ENCODE measurements at places on chromosomes 4 and X. TPM values are rescaled to one million over a fixed set of nuclear protein-coding genes. Genes with fewer than 3 reads are reported as not detected.

Gene SMIM31
- not detected for total RNA-seq

- H3K27ac ChIP-seq = no peak overlapping the region
- no peaks in the 10 kb centered on the region for H3K27me3 ChIP-seq
- H3K4me3 ChIP-seq = no peak overlapping the region
- H3K36me3 ChIP-seq = no peaks in the 10 kb centered on the region
- no peak for DNase-seq
Observed at GRCh38 chr4:107669068-107669467, 51.0 kb downstream of the PAPSS1 start.

DNA sequence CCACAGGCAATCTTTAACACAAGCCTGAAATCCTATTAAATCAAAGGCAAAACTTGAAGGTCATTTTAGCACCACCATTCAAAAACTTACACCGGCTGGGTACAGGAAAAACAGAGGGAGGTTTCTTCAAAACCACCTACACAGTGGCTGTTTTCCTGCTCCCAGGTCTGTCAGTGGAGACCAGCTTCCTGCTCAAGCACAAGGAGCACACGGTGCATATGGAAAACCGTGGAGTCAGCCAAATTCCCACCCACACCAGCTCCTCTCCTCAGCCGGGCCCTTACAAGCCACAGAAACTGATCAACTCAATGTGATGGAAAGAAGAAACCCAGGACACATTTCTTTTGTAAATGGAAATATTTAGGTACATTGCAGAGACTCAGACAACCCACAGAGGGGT, 14.3 kb upstream of the FAM241A start:
- no peaks in the 10 kb centered on the region for H3K4me1 ChIP-seq
- H3K27ac ChIP-seq = no peak overlapping the region
- no peak overlapping the region for H3K4me3 ChIP-seq
- DNase-seq = no peak

Gene SLC10A3
- 11.8 TPM for total RNA-seq

DNA sequence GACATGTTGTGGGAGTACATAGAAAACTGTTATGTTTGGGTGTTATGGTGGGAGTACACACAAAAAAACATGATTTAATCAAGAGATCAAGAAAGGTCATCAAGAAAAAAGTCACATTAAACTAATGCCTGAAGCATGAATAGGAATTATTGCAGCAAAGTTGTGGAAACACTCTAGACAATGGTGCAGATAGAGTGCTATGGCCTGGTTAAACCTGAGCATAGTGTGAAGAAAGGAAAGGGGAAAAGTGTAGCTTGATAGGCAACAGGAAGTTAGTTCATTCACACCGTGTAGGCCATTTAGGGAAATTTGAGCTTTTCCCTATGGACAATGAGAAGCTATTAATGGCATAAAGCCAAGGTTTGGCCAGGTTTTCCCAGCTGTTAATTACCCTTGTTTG, 162.1 kb upstream of the EMCN start:
- DNase-seq = no peak
- H3K4me3 ChIP-seq = no peak overlapping the region
- no peak overlapping the region for H3K27ac ChIP-seq
- no peaks in the 10 kb centered on the region for H3K4me1 ChIP-seq
- no peaks in the 10 kb centered on the region for H3K36me3 ChIP-seq

Gene GLRA3
- total RNA-seq = not detected

- no peak for DNase-seq
- H3K4me1 ChIP-seq = no peaks in the 10 kb centered on the region
- no peak overlapping the region for H3K27ac ChIP-seq
- no peaks in the 10 kb centered on the region for H3K27me3 ChIP-seq
- H3K36me3 ChIP-seq = no peaks in the 10 kb centered on the region
- no peak overlapping the region for H3K4me3 ChIP-seq
Observed at GRCh38 chr4:112418092-112418491, 97.9 kb downstream of the NEUROG2 start.

Gene PLXNA3
- 10.7 TPM for total RNA-seq

Gene IL1RAPL1
- total RNA-seq = not detected

- DNase-seq = no peak
- H3K36me3 ChIP-seq = no peaks in the 10 kb centered on the region
- no peak overlapping the region for H3K27ac ChIP-seq
- no peaks in the 10 kb centered on the region for H3K4me1 ChIP-seq
- H3K4me3 ChIP-seq = no peak overlapping the region
Observed at GRCh38 chr4:61517144-61517543, 317.0 kb downstream of the ADGRL3 start.

DNA sequence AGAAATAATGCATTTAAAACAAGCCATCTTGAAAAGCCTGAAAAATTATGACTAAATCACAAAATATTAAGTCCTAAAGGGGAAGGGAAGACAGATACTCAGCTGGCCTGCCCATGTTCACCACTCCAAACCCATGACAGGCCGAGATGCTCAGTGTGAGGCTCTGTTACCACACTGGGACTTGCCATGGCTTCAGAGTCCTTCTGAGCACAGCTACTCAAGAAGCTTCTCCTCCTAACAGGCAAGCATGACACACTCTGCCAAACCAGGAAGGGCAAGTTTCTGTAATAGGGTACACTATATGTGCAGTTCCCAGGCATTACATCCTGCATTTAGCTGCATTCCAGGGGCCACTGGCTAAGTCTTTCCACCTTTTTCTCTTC, 34.0 kb upstream of the CYBB start:
- no peaks in the 10 kb centered on the region for H3K27me3 ChIP-seq
- DNase-seq = no peak
- no peaks in the 10 kb centered on the region for H3K4me1 ChIP-seq
- no peak overlapping the region for H3K4me3 ChIP-seq
- H3K27ac ChIP-seq = no peak overlapping the region

DNA sequence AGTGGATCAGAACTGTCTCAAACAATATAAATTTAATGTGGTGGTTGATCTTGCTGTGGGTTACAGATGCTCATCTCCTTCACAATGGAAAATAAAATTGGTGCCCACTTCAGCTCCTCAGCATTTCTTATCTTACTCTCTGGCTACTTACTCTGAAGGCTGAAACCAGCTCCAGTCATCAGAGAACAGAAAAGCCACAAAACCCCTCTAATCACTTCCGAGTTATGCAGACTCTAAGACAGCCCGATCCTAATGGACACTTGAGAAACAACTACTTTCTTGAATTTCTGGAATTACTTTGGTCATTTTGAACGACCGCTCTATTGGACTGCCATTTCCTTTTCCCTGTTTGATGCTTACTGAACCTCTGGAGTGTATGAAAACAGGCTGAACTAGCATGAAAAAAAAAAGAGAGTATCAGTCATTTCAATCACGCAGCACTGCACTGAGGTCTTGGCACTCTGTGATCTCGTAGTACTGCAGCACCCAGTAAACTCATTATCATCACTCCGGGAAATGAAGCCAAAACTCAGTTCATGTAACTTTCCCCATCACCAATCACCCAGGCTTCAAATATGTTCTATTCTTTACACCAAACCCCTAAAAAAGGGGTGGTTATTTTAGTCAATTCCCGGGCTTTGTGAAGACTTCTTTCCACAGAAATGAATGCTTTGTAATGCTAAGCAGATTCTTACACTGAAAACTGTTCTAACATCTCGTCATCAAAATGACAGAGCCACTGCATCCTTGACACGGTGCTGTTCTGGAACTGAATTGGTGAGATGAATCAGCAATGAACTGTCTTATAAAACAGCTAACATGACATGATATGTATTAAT, 54.5 kb downstream of the TSPAN5 start:
- H3K4me3 ChIP-seq = no peak overlapping the region
- no peaks in the 10 kb centered on the region for H3K4me1 ChIP-seq
- DNase-seq = no peak
- H3K36me3 ChIP-seq = no peaks in the 10 kb centered on the region
- no peak overlapping the region for H3K27ac ChIP-seq
- H3K27me3 ChIP-seq = no peaks in the 10 kb centered on the region

GRCh38 chr4:102759831-102760644, 730 bp downstream of the MANBA start:
- peak overlapping the region; percentile 99 for H3K4me3 ChIP-seq
- H3K27ac ChIP-seq = peak overlapping the region; percentile 84
- no peaks in the 10 kb centered on the region for H3K36me3 ChIP-seq
- peaks cover 5% of the 10 kb centered on the region for H3K4me1 ChIP-seq

DNA sequence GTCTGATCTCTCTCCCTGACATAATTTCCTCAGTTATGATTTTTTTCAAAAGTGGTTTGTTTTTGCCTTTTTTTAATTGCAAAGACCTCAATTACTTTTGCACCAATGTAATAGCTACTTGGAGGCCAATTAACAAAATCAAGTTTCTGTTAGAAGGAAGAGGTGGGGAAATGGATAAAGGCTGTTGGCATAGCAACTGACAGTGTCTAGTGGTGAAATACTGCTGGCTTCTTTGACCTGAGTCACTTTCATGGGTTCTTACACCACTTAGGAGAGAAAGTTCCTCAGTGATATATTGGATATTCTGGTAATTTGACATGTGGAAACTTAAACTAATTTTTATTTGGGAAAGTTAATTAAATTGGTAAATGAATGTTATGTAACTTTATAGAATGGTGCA, 26.5 kb upstream of the ATP8A1 start:
- H3K36me3 ChIP-seq = no peaks in the 10 kb centered on the region
- no peak overlapping the region for H3K4me3 ChIP-seq
- H3K4me1 ChIP-seq = no peaks in the 10 kb centered on the region
- DNase-seq = no peak
- H3K27ac ChIP-seq = no peak overlapping the region

Gene ZNF630
- 0.39 TPM for total RNA-seq

Gene GBA3
- total RNA-seq = not detected

DNA sequence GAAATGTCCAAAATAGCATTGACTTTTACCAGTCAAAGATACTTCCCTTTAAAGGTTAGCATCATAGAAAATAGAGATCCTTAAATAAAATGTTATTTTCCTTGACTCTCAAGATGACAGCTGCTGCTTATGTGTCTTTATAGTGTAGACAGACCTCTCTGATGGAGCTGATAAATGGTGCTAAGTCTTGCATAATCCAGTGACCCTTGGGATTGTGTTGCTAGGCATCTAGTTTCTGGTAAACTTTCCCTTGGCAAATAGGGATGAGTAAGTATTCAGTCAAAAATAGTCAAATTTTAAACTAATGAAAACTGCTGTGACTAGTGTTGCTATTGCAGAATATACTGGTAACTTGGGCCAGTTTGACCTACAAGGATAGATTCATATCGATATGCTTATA, 53.6 kb downstream of the MBNL3 start:
- H3K4me1 ChIP-seq = no peaks in the 10 kb centered on the region
- no peak overlapping the region for H3K4me3 ChIP-seq
- no peak for DNase-seq
- no peaks in the 10 kb centered on the region for H3K27me3 ChIP-seq
- H3K36me3 ChIP-seq = no peaks in the 10 kb centered on the region

GRCh38 chr4:102285831-102286230, 59.5 kb downstream of the SLC39A8 start:
- no peak for DNase-seq
- H3K36me3 ChIP-seq = no peaks in the 10 kb centered on the region
- H3K27ac ChIP-seq = no peak overlapping the region
- H3K4me3 ChIP-seq = no peak overlapping the region
- H3K4me1 ChIP-seq = no peaks in the 10 kb centered on the region
- H3K27me3 ChIP-seq = no peaks in the 10 kb centered on the region

- no peaks in the 10 kb centered on the region for H3K36me3 ChIP-seq
- no peak overlapping the region for H3K4me3 ChIP-seq
- H3K27me3 ChIP-seq = no peaks in the 10 kb centered on the region
- no peak overlapping the region for H3K27ac ChIP-seq
- H3K4me1 ChIP-seq = no peaks in the 10 kb centered on the region
Observed at GRCh38 chrX:9874483-9874882, 88.3 kb downstream of the SHROOM2 start.

Gene PPP4R3C
- not detected for total RNA-seq

Gene RAB9A
- total RNA-seq = 15.0 TPM

Gene MSN
- total RNA-seq = 69.0 TPM

- no peak overlapping the region for H3K27ac ChIP-seq
- no peaks in the 10 kb centered on the region for H3K27me3 ChIP-seq
- no peak for DNase-seq
- no peaks in the 10 kb centered on the region for H3K36me3 ChIP-seq
Observed at GRCh38 chr4:136573460-136573859, 958.8 kb downstream of the PCDH18 start.

DNA sequence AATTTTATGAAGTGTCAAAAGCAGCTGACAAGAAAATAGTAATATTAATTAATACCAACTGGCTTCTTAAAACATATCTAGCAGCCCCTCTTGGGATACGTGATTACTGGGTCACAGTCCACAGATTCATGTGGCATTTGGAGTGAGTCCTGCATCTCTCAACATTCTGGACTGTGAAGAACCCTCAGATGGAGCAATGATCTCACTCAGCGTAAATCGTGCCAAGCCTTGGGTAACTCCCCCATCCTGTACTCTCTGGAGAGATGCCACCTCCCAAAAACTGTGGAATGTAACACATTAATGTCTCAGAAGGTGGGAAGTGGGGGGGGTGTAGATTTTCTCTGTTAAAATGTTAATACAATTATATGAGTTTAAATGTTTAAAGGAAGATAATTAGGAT, 118.2 kb upstream of the IQCM start:
- no peaks in the 10 kb centered on the region for H3K36me3 ChIP-seq
- H3K27ac ChIP-seq = no peak overlapping the region
- no peaks in the 10 kb centered on the region for H3K4me1 ChIP-seq
- H3K4me3 ChIP-seq = no peak overlapping the region
- no peaks in the 10 kb centered on the region for H3K27me3 ChIP-seq

GRCh38 chrX:22800360-22800759, 199.4 kb upstream of the DDX53 start:
- H3K27ac ChIP-seq = no peak overlapping the region
- H3K4me3 ChIP-seq = no peak overlapping the region
- no peak for DNase-seq
- H3K36me3 ChIP-seq = no peaks in the 10 kb centered on the region
- no peaks in the 10 kb centered on the region for H3K27me3 ChIP-seq
- no peaks in the 10 kb centered on the region for H3K4me1 ChIP-seq

DNA sequence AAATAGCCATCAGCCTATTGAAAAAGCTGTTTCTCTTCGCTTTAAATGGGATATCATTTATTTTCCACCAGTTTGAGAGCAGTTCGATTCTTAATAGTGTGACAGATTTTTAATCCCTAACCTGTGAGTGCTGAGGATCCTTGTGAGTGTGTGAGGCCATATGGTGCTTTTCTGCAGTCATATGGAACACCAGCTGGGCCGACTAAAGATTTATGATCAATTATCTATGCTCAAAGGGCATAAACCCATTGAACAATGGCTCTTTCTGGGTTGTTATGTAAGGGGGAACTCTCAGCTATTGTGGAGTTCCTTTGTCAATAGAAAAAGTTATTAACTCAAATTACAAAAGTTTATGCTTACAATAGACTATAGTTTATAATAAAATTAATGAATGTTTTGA, 1003.6 kb downstream of the FAT4 start:
- H3K36me3 ChIP-seq = no peaks in the 10 kb centered on the region
- no peak overlapping the region for H3K27ac ChIP-seq
- no peaks in the 10 kb centered on the region for H3K27me3 ChIP-seq
- no peak overlapping the region for H3K4me3 ChIP-seq
- no peak for DNase-seq
- no peaks in the 10 kb centered on the region for H3K4me1 ChIP-seq

Gene HSFX4
- total RNA-seq = not detected

DNA sequence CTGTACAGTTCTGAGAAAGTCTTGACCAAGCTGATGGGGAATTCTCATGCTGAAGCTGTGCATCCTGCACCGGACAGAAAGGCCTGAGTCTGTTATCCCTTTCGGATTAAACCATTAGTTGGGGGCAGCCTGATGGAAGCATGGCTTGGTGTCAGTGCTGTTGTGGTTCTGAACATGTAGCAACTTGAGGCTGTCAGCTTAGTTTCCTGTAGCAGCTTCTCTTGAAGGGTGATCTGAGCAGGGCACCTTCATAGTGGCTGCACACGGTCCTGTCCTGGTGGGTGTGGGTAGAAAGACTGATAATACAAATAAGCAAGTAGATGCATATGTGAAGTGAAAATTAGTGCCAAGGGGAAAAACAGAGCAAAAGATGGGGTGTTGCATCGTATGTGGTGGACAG, 11.7 kb downstream of the KIAA0232 start:
- no peak overlapping the region for H3K4me3 ChIP-seq
- no peak overlapping the region for H3K27ac ChIP-seq
- no peaks in the 10 kb centered on the region for H3K36me3 ChIP-seq
- DNase-seq = no peak
